ENCODE measurements at places on chromosomes 2 and 18. TPM values are rescaled to one million over a fixed set of nuclear protein-coding genes. Genes with fewer than 3 reads are reported as not detected.

Gene CXCR1
- total RNA-seq: not detected

Gene UGT1A3
- not detected for total RNA-seq

Gene EFEMP1
- total RNA-seq: 164 TPM

Gene NYAP2
- total RNA-seq: not detected

Gene CKAP2L
- 13.3 TPM for total RNA-seq

Gene TRIM54
- not detected for total RNA-seq

Gene DSG4
- total RNA-seq: not detected

Gene SERPINB5
- not detected for total RNA-seq

Gene ARHGAP28
- total RNA-seq: 3.8 TPM

Gene LRP1B
- under 0.01 TPM for total RNA-seq

Gene FAM124B
- not detected for total RNA-seq

Gene CRYBA2
- not detected for total RNA-seq

Gene PARD3B
- 15.3 TPM for total RNA-seq

Gene SGPP2
- not detected for total RNA-seq

Gene MRO
- not detected for total RNA-seq

Gene ELOA2
- not detected for total RNA-seq

Gene LCT
- under 0.01 TPM for total RNA-seq

Gene BOLL
- total RNA-seq: not detected

Gene APCDD1
- 0.83 TPM for total RNA-seq

Gene RAB11FIP5
- 21.4 TPM for total RNA-seq

Gene ZCCHC2
- total RNA-seq: 3.6 TPM

Gene C18orf32
- 4.7 TPM for total RNA-seq

Gene AGAP1
- total RNA-seq: 15.1 TPM

Gene AQP12B
- not detected for total RNA-seq

Gene RAB6C
- total RNA-seq: not detected

Gene FAHD2B
- 7.9 TPM for total RNA-seq

Gene AMER3
- not detected for total RNA-seq

Gene CROCC2
- not detected for total RNA-seq

Gene KRTCAP3
- total RNA-seq: not detected

Gene DCDC2C
- not detected for total RNA-seq

Gene ASPRV1
- total RNA-seq: 0.28 TPM

Gene LYG1
- not detected for total RNA-seq

Gene STK39
- total RNA-seq: 11.8 TPM

Gene NPPC
- 0.28 TPM for total RNA-seq

Gene ZNF532
- 30.0 TPM for total RNA-seq

Gene CNTNAP5
- not detected for total RNA-seq

Gene CCDC150
- 3.8 TPM for total RNA-seq

Gene SCN2A
- total RNA-seq: 0.54 TPM

Gene ABCB11
- not detected for total RNA-seq

Gene ANKMY1
- 3.3 TPM for total RNA-seq

Gene SCYGR4
- total RNA-seq: not detected

Gene TMEM247
- not detected for total RNA-seq

Gene TANK
- total RNA-seq: 41.9 TPM

Gene GPBAR1
- total RNA-seq: not detected

Gene CYS1
- total RNA-seq: under 0.01 TPM

Gene ACADL
- not detected for total RNA-seq

Gene FKBP7
- 32.6 TPM for total RNA-seq

Gene VWC2L
- total RNA-seq: not detected

Gene C2orf68
- 6.8 TPM for total RNA-seq

Gene C2orf15
- total RNA-seq: under 0.01 TPM

Gene SLC5A7
- total RNA-seq: not detected

Gene TNS1
- 45.2 TPM for total RNA-seq

Gene SKOR2
- total RNA-seq: not detected

Gene APLF
- total RNA-seq: 3.3 TPM
